ENCODE measurements at places on chromosomes 2 and 18.

DNA sequence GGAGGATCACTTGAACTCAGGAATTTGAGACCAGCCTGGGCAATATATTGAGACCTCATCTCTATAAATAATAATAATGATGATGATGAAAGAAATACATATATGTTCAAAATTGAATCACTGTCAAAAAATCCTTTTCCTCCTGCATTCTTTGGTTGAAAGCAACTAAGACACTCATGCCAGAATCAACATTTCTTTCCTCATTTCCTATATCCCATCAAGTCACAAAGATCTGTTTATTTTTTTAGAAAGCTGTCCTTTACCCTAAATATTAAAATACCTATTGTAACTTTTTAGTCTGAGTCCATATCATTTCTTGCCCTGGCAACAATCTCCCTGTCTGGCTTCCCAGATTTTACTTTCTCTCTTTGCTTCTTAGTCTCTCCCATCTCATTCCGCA, 31.8 kb upstream of the PPP4R3B start:
- no peak for DNase-seq

- DNase-seq = no peak
These were observed 205.3 kb downstream of the ANAPC1 start for GRCh38 chr2:111678651-111679050.

DNA sequence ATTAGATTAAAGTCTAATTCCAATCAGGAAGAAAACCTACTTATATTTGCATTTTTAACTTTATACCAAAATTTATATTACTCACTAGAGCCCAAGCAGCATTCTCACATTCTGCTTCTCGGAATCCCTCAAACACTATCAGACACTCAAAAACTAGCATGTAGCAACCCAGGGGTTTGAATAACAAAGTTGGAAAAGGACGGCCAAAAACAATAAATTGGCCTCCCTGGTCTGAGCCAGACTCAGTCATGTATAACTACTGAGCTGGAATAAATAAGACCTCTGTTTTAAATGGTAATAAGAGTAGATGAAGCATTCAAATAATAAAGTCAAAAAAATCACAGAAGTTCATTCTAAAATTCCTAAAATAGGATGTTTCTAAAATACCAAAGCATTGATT, 290.9 kb downstream of the IRS1 start:
- no peak for DNase-seq

DNA sequence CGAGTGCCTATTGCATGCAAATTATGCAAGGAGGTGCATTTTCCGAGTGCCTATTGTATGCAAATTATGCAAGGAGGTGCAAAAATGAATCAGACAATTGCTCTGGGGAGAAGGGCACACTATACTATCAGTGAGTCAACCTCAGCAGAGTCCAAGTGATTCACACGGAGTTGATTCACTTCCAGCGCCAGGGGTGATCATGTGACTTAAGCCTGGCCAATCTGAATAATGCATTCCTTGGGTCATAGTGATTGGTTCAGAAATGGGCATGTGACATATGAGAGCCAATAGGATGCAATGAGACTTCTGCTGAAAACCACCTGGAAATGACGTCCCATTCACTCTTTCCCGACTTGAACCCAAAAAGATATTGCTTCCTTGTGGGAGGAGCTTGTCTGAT, 152.2 kb downstream of the DAW1 start:
- DNase-seq = no peak

DNA sequence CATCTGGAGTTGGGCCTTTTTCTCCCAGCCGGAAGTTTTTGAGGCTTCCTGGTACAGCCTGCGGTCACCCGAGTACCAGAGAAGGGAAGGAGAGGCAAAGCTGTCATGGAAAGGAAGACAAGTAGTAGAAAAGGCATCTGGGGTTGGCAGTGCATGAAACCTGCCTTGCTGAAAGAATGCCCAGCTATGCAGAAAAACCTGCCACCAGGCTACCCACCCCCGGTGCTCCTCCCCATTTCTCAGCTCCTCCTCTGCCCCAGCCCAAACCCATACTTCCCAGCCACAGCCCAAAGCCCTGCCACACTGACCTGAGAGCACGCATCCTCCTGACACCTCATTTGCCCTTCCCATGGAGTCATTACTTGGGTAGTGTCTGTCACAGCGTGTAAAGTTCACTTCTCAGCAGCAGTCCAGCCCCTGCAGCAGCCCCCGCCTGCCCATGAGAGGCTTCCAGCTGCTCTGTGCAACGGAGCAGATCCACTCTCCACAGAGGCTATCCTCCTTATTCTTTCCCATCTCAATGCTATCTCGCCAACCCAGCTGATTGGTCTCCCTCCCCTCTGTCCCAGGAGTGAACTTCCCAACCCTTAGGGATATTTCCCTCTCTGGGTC, 40.4 kb upstream of the MAL start:
- no peak for DNase-seq

GRCh38 chr18:77648411-77648810, 398.8 kb downstream of the GALR1 start:
- no peak for DNase-seq

DNA sequence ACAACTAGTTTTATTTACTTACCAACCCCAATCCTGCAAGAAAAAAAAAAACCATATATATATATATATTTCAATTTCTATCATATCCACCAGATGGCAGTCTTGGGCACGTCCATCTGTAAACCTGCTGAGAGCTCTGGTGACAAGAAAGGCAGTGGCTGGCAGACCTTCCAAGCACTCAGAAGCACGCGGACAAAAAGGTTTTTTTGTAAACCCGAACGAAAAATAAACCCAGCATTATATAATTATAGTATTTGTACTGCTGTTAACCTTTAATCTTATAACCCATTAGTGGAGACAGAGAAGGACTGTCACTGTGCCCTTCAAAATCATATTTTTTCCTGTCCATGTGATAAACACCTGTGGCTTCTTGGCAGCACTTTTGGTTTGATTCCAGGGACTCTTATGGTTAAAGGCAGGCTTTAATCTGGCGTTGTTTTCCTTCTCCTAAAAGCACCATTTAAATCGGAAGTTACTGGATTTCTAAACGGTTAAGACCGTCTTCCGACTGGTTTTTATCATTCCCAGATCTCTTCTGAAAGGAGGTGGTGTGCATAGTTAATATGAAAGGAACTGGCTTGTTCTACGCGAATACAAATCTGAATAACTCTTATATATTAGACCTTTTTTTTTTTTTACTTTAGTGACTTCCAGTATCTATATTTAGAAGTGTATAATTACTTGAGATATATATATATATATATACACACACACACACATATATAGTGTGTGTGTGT, 31.0 kb upstream of the SLC3A1 start:
- peak; percentile 93 for DNase-seq

GRCh38 chr18:57629422-57629821, 7.8 kb upstream of the NARS1 start:
- DNase-seq = no peak

- peak; percentile 49 for DNase-seq
These were observed 61.3 kb downstream of the PMAIP1 start for GRCh38 chr18:59961070-59961469.

DNA sequence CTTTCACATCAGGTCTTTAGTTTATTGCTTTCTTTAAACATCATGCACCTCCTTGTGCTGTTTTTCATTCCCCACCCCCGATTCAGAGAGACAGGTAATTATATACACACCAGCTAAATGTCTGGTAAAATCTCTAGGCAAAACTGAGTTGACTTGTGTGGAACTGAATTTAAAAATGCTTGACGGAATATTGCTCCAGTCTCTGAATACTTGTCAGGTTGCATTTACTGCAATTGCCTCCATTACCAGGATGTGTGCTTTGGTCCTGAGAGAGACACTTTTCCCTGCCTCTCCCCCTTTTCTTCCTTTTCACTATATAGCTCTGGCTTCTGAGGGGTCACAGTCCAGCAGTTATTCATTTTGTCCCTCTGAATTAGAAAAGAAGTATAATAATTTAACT, 104.0 kb downstream of the PTPRM start:
- DNase-seq = no peak

- no peak for DNase-seq
These were observed 166.7 kb downstream of the L3MBTL4 start for GRCh38 chr18:6248017-6248416.

Data from hematopoietic multipotent progenitor cell treated with erythropoietin and hydrocortisone succinate and interleukin-3 and kit ligand, for 6 days (in vitro differentiated cells).